ENCODE measurements at places on chromosomes 5 and 9.

DNA sequence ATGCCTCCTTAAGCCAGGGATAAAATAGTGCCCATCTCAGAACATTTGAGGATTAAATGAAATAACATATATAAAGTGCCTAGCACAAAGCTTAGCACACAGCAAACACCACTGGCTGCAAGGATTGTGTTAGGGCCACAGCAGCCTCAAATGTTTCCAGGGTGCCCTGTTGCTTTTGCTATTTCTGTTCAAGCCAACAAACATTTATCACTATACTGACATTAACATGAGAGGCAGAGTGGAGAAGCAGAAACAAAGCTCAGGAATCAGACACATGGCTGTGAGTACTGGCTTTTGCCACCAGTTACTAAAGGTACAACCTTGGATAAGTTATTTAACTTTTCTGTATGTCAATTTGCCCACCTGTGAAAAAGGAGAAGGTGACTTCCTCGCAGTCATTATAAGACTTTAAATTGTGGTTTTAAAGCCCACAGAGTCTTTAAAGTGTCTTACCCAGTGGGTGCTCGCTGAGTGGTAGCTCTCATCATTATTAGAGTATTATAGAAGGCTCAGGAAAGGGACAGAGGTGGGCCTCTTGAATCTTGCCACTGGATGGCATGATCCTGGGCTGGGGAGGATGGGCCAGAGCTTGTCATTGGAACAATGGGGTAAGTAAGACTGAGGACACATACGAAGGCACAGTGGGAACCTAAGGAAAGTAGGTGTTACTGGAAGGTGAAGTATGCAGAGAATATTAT lies 98.2 kb downstream of the MARCHF3 start:
- no peak for DNase-seq

DNA sequence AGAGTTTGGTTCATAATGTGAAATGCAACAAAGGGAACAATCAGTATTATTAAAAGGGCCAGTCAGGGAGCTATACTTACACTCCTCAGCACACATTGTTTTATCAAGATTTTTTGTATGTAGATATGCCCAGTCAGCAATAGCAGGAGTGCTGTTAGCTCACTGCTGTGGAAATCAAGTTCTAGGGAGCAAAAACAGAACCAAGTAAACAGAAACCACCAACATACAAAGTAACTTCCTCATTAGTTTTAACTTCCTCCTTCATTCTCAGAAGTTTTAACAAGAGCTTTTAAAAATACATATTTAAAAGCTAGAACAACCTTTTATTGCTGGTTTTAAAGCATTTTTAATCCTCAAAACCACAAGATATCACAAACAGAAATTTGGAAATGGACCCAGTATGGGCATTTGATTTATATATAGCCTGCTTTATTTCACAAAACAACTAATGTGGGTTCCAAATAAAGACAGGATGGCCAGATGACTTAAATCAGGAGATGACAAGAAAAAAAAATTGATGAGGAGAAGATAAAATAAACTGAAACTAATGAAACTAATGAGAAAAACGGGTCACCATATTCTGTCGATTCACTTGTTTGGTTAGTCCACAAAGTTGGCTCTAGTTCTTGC lies 178.5 kb downstream of the ADAMTS12 start:
- no peak for DNase-seq

- DNase-seq = no peak
These were observed 589.4 kb downstream of the NR2F1-AS1 start for GRCh38 chr5:92991581-92992067.

- DNase-seq = no peak
These were observed 18.5 kb downstream of the TMEM167A start for GRCh38 chr5:83058726-83059125.

Data from PC-9 (cell line).